ENCODE measurements at places on chromosomes 13 and 19. TPM values are rescaled to one million over a fixed set of nuclear protein-coding genes. Genes with fewer than 3 reads are reported as not detected.

- DNase-seq: no peak
These were observed 72.8 kb upstream of the PCDH8 start for GRCh38 chr13:52921194-52921593.

DNA sequence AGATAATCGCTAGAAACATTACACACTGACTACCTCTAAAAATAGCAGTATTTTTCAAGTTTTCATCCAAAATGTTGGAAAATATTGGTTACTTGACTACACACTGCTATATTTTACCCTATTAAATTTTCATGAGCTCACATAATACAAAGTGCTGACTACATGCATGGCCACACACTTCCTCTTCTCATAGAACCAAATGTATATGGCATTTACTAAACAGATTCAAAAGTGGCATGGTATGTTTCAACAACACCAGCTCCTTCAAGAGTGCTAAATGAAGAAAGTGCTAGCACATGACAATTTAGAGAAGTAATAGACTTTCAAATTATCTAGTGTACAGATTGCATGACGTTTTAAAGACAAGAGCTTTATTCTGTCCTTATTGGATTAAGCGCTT is 780.4 kb upstream of the SLITRK6 start:
- DNase-seq: no peak

- DNase-seq: no peak
These were observed 176.6 kb downstream of the LMO7 start for GRCh38 chr13:75812751-75813181.

GRCh38 chr13:107836685-107837084 is 378.7 kb downstream of the LIG4 start:
- DNase-seq: no peak

DNA sequence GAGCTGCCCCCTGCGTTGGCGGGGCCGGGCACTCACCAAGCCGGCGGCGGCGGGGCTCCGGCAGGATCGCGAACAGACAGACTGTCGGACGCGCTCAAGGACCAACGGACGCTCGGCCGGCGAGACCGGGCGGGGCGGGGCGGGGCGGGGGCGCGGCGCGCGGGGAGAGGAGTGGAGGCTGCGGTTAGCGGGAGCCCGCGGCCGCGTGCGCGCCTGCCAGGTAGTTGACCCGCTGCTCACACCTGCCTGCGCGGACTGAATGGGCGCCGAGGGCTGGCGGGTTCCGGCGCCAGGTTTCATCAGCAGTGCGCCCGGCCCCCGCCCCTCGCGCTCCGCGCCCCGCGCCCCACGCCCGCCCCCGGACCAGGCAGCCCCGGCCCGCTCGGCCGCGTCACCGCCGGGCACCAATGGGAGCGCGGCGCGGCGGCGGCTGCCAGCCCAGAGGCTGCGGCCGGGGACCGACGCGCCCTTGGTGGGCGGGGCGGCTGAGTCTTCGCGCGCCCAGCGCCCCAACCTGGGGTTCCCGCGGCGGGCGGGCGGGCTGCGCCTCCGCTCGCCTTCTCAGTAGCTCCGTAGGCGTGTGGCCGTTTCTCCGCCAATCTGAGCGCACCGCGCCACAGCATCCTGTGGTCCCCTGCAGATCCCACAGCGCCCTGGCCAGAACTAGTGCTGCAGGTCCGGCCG is at the start of gene SLC7A1:
Gene SLC7A1 (minus strand): TSS at position 309 of the 684 bp plus-strand sequence. CDS start 59,500 bp downstream, outside the sequence.
- peak; percentile 79 for DNase-seq

GRCh38 chr19:29858000-29858596 is 46.3 kb downstream of the CCNE1 start:
- peak; percentile 35 for DNase-seq

DNA sequence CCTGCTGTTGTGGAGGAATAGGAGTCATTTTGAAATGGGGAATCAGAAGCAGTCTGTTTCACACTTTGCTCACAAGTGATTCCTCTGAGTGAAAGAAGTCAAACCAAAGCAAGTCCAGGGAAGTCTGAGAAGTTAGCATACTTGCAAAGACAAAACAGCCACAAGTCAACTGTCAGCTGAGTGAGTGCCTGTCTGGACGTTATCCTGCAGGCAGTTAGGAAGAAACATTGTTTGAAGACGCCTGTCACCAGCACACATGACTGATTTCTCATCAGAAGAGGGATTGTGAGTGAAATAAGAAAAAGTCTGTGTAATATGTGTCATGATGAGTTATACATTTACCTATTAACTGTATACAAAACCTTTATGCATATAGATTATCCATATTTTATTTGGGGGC is 153.5 kb downstream of the KCNRG start:
- DNase-seq: peak; percentile 49

DNA sequence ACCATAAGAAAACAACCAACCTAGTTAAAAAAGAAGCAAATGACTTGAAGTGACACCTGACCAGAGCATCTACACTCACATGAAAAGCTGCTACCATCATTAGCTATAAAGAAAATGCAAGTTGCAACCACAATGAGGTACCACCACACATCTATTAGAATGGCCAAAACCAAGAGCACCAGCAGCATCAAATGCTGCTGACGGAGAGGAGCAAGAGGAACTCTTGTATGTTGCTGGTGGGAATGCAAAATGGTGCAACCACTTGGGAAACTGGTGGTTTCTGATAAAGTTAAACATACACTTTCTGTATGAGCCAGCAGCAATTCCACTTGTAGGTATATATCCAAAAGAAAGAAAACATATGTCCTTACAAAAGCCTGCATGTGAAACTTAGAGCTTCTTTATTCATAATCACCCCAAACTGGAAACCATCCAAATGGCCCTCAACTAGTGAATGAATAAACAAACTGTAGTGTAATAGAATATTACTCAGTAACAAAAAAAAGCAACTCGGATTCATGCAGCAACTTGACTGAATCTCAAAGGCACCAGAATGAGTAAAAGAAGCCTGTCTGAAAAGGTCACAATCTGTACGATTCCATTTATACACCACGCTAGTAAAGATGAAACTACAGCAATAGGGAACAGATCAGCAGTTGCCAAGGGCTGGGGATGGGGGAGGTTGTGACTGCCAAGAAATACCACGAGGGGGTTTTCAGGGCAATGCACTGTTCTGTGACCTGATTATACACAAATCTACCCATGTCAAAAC is 60.9 kb upstream of the RANBP3 start:
- DNase-seq: no peak

- no peak for DNase-seq
These were observed 20.9 kb downstream of the TMED1 start for GRCh38 chr19:10815007-10815536.

- no peak for DNase-seq
These were observed 8.9 kb downstream of the TSHZ3 start for GRCh38 chr19:31340042-31341025.

DNA sequence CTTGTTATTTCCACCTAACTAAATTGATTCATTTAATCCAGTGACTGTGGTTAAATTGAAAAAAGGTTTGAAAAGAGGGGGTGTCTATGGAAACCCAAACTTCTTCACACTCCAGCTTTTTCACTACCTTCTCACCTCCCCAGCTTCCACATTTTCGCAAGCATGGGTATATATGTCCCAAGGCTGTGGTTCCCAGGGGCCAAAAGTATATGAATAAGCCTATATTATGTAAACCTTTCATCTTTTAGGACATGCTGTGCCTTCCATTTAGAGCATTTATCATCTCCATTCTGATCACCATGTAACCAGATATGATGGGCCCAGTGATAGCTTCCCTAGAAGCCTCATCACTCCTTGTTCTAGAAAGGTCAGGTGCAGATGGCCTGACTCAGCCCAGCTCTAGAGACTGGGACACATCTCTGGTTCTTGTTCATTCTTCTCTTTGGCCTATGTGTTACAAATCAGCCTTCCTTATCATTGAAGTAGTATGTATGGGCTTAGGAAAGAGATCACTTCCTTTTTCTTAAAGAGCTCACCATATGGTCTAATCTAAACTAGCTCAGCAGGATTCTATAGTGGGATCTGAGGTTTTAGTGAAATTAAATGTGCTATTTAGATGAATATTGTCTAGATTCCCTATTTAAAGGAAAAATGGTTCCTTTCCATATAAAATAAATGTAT is 19.5 kb upstream of the ARL11 start:
- DNase-seq: no peak

Gene FFAR3
- not detected for total RNA-seq

Gene ZNF536
- total RNA-seq: 2.7 TPM

Gene DHX34
- 12.6 TPM for total RNA-seq

All from SK-MEL-5 (cell line).